Jurkat, Clone E6-1 (cell line): ENCODE measurements at places on chromosomes 6 and 20.

GRCh38 chr6:56232436-56232835 is 14.9 kb downstream of the COL21A1 start:
- no peak for DNase-seq

- no peak for DNase-seq
Measured at GRCh38 chr20:24236201-24236600, 233.2 kb upstream of the SYNDIG1 start.

GRCh38 chr6:40398810-40399477 is 188.2 kb downstream of the LRFN2 start:
- no peak for DNase-seq

DNA sequence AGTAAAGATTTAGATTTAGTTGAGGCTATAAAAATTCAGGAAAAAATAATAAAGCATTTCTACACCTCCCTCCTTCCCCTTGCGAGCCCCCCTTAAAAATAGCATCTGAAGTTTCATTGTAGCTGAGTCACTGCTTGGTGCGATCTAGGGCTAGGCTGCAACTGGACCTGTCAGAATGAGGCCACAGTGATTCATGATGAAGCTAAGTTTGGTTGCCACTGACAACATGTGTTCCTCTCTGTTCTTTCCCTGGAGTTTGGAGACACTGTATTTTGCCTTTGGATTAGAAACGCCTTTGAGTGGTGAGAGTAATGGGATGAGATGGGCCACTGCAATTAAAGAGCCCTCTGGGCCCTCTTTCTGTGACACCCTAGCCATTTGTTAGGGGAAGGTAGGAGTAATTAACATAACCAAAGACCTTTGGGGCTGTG is 334.1 kb downstream of the NRN1 start:
- DNase-seq = no peak

DNA sequence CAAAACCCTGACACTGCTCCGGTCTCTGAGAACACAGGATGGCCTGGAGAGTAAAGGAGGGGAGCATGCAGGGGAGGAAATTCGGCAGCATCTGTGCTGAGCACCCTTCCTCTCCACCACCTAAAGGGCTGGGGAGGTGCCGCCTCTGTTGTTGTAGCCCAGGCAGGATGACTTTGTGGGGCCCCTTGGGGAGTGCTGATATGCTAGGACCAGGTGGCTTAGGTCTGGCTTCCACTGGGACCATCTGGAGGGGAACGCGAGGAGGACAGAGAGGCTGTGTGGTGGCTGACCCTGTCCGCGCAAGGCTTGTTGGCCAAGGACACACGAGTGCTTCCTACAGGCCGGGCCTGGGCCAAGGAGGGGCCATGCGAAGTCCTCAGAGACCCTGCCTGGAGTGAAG is 9.9 kb upstream of the RPS6KA2 start:
- no peak for DNase-seq

- no peak for DNase-seq
Measured at GRCh38 chr6:170370416-170370815, 63.9 kb downstream of the FAM120B start.

GRCh38 chr6:157531169-157531985 is 150.4 kb downstream of the ZDHHC14 start:
- DNase-seq = no peak

- DNase-seq = no peak
Measured at GRCh38 chr20:6122111-6122872, 538 bp downstream of the FERMT1 start.

DNA sequence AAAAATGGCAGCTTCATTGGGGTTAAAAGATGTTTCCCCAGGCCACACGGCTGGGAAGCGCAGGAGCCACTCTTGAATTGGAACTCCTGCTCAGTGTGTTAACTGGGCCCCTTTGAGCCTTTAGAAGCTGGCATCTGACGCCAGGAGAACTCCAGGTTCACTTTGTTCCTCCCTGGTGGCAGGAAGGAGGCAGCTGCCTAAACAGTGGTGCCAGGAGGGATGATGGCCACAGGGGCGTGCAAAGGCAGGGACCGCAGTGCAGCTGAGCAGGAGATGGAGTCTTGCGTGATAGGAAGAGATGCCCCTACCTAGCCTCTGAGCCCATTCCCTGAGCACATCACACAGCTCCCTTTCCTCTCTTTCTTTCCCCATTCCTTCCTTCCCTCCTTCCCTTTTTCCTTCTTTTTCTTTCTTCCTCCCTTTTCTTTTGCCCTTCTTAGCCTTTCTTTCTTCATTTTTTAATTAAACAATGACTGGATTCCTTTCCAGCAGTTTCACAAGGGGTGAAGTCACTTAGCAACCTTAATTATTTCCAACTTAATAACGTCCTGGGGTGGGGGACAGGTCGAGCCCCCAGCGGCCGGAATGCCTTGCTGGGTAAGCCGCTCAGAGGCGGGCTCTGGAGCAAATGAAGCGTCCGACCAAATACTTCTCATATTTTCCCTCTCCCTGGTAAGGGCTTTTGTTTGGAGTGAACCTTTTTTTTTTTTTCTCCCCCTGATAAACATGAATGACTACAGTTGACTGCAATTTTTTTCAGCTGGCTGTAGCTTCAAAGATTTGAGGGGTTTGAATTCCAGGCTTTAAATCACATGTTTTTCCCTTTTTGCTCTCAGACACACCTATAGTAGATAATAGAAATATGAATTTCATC is 20.8 kb upstream of the BMP7 start:
- no peak for DNase-seq

DNA sequence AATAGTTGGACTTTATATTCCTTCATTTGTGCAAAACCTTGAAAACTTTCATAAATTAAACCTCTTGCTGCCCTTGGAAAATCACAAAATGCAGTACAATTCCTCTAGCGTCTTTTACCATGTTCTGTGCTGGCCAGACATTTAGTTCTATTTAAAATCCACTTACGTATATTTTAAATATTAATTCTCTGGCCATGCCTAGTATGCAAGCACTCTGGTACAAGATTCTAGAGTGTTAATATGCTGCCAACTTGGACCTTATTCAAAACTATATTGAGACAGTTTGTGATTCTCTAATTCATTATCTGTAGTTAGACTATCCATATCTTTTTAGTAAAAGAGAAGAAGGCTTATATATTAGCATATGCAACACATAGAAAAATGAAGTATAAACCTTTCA is 328.1 kb downstream of the ARHGAP18 start:
- no peak for DNase-seq

DNA sequence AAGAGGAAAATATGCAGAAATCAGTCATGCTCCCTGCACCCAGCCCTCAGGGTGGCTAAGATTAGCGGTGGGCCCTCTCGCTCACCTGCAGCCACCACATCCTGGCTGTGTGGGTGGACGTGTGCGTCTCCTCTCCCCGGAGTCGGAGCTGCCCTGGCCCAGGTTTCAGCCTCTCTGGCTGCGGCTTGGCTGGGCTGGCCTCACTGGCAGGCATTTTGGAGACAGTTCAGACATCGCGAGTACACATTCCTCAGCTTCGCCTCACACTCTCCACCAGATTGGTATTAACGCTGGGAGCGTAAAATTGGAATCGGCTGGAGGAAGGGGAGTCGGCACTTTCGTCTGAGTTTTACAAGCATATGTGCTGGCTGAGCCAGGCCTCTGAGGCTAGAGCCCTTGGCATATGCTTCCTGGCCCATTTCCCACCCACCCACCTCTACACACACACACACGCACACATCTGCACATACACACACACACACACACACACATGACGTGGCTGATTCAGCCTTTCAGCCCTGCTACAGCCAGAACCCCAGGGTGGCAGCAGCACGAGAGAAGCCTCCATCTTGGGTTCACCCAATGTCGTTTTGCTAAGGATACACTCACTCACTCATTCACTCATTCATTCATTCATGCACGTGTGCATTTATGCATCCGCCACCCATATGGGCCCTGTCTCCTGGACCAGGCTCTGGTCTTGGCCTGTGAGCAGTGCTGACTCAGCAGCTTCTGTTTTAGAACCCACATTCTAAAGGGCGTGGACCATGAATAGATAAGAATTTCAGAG is 42.9 kb downstream of the BCAS4 start:
- DNase-seq = no peak

DNA sequence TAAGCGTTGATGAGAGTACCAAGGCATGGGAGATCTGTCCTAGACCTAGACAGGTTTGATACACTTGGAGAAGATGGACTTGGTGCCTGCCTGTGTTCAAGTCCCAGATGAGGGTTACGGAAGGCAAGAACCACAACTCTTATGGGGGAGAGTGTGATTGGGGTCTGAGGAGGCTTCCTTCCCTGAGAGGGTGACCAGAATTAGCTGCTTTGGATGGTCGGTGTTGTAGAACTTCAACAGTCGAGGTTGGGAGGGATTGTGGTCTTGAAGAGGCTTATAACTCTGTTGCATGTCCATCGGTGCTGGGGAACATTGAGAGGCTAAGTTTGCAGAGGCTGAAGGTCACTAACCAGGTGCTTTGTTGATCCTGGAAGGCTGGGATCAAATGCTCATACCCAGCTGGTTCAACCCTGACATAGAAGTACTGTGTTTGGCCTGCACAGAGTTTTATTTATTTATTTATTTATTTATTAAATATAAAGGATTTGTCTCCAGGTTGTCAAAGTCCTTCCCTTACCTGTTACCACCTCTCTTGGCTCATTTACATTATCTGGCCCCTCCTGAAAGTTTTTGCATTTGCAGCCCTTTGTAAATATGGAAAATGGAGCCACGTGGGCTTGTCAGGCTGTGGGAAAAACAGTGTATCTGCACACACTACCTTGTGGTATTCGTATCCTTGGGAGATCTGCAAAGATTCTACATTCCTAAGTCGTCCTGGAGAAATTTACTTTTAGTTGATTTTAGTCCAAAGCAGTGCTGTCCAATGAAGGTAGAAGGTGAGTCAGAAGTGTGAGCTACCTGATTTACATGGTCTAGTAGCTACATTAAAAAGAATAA is 15.8 kb upstream of the EFCAB8 start:
- no peak for DNase-seq

DNA sequence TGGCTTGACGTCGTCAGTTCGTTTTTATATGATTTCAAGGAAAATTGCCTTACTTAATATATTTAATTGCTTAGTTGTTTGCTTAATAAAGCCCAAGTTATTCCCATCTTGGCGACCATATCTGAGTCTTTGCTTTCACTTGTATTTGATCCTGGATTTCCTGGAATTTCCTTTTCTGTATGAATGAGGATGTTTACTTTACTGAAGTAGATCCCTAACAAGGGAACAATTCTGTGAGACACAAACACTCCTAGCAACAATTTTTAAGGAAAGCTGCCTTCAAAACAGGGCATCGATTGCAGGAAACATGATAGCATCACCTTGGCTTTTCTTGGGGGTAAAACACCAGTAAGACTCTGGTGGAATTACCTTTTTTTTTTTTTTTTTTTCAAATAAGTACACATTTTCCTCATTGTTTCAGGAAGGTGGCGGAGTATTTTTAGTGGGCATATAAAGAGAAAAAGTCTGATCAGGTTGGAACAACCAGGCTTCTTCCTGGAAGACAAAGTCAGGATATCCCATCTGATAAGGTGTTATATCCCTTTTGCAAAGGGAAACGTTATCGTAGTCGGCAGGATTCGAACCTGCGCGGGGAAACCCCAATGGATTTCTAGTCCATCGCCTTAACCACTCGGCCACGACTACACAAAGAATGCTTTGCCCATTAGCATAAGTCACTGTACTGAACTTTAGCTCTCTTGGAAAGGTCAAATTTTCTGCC is 68.5 kb upstream of the ZNF184 start:
- no peak for DNase-seq

- no peak for DNase-seq
Measured at GRCh38 chr6:16757332-16757731, 3.9 kb downstream of the ATXN1 start.

DNA sequence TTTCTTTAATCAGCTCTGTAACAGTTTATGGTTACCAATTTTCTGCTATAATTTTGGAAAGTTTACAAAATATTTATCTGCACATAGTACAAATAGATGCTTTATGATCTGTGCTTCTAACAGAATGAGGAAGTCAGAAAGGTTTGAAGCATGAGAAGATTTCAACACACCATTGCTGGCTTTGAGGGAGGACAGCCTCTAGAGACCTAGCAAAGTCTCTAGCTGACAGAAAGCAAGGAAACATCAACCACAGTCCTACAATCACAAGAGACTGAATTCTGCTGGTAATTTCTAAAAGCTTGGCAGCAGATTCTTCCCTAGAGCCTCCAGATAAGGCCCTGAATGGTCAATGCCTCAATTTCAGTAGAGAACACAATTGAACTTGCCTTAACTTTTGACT is 750.8 kb upstream of the SLC35B3 start:
- no peak for DNase-seq

- DNase-seq = no peak
Measured at GRCh38 chr6:99145738-99146137, 198.0 kb upstream of the FBXL4 start.

DNA sequence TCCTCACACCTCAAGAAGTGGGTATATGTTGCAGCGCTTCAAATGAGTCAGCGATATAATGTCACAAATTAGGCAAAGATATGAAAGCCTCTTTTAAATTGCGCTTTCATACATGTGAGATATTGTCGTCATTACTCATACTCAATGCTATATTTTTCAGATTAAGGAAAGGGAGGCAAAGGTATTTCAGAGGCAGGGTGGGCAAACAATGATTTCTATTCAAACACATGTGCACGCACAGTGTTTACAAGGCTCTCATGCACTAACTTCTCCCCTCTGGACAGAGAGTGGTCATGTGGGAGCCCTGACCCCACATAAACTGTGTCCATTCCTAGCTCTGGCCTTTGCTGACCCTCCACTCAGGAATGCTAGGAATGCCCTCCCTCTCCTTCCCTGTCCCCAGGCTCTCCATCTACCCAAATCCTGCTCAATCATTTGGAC is 112.1 kb upstream of the TMEM170B start:
- DNase-seq = no peak

DNA sequence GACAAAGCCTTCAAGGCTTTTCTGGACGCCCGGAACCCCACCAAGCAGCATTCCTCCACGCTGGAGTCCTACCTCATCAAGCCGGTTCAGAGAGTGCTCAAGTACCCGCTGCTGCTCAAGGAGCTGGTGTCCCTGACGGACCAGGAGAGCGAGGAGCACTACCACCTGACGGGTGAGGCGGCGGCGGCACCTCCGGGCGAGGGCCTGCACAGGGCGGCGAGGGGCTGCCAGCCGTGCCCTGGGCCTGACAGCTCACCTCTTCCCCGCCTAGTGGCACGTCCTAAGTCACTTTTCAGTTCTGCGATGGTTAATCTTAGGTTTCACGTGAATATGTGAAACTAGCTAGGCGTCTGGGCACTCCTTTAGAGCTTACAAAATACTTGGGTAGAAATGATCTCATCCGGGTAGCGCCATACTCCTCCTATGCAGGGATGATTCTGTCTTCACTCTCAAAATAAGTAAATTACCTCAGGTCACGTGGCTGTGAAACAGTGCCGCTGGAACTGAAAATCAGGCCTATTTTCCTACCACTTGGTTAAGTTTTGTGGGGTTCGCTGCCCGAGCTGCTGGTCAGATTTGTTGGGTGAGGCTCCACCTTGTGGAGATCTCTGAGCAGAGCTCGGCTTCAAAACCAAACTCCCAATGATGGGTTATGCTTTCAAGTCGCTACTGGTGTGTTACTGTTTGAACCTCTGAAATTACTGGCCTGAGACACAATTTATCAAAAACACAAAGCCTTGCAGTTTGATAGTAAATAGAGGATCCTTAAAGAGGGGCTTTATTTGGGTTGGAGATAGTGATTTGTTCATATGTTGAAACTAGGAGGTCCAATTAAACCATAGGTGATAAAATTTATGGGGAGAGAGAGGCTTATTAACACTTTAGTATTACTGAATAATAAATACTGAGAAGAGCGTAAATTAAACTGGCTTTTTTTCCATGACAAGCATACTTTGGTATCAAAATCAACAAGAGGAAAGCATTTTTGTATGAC is 15.5 kb upstream of the CLDN20 start:
- DNase-seq = peak; percentile 5
